DMS53 (cell line): ENCODE measurements at places on chromosomes 16 and 17.

DNA sequence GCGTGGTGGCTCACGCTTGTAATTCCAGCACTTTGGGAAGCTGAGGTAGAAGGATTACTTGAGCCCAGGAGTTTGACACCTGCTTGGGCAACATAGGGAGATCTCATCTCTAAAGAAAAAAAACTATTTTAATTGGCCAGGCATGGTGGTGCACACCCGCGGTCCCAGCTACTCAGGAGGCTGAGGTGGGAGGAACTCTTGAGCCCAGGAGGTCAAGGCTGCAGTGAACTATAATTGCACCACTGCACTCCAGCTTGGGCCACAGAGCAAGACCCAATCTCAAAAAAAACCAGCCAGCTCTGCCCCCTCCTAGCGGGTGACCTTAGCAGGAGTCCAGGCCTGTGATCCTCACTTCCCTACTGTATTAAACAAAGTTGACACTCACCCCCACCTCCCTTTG is 5.9 kb upstream of the HS3ST6 start:
- no peak for DNase-seq

GRCh38 chr16:4698321-4699045 is 5.1 kb downstream of the NUDT16L1 start:
- DNase-seq, result no peak

DNA sequence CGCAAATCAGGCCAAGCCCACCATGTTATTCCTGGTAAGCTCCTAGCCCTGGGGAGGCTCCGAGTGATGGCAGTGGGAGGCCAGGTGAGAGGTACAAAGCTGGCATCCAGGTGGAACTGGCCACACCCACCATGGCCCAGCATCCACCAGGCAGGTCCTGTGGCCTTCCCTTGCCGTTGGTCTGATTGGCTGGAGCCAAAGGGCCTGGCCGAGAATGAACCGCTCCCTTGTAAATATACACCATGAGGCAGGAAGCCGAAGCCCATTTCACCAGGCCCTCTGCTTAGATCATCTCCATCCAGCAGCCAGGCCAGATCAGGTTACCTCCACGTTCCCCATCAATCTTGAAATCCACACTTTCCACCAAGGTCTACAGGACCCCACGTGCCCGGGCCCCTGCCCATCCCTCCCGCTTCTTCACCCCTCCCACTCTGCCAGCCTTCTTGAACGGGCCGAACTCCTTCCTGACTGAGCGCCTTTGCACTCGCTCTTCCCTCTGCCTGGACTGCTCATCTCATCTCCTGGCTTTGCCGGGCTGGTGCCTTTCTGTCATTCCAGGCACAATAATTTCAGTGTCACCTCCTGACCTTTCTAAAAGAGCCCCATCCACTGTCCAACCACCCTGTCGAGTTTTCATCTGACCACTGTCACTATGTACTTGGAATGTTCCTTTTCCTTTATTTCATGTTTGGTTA is 5.8 kb downstream of the SOCS1 start:
- DNase-seq, result peak; percentile 21

- no peak for DNase-seq
These were observed 321.9 kb upstream of the PMFBP1 start for GRCh38 chr16:72493716-72494415.

DNA sequence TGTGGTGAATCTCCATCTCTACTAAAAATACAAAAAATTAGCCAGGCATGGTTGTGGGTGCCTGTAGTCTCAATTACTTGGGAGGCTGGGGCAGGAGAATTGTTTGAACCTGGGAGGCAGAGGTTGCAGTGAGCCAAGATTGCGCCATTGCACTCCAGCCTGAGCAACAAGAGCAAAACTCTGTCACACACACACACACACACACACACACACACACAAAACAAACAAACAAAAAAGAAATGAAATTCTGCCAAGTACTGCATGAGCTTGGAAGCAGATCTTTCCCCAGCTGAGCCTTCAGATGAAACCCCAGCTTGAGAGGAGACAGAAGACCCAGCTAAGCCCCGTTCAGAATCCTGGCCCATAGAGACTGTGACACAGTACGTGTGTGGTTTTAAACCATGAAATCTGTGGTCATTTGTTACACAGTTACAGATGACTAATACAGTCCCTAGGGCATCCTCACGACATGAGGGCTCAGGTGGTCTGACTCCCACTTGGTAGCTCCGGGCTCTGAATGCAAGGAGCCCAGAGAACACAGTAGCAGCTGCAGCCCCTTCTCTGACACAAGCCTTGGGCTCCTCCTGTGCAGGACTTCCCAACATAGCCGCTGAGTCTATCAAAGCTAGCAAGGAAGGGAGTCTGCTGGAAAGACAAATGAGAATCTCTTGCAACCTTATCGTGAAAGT is 132.8 kb downstream of the SEC14L1 start:
- DNase-seq, result no peak

DNA sequence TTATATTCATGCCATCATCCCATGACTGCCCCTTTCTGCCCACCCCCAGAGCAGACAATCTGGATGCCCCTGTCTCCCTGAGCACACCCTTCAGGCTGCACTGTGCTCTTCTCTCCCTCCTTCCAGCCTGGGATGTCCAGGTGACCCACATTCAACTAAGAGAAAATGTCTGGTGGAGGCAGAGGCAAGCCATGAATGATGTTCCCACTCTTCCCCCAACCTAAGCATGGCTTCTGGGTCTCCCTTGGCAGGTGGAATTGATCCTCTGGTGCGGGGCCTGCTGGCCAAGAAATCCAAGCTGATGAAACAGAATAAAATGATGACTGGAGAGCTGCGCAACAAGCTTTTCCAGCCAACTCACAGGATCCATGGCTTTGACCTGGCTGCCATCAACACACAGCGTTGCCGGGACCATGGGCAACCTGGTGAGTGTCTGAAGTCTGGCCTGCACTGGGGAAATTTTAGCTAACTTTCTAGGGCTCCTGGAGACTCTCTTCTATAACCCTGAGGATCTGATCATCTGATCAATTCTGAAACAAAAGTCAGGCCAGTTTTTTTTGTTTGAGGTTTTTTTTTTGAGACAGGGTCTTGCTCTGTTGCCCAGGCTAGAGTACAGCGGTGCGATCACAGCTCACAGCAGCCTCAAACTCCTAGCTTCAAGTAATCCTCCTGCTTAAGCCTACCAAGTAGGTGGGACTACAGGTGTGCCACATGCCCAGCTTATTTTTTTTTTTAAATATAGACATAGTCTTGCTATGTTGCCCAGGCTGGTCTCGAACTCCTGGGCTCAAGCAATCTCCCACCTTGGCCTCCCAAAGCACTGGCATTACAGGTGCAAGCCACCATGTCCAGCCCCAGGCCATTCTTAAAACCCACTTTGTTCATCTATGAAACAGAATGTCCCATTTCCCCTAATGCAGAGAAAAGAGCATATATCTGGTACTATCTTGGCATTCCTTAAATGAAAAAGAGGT is 14.5 kb downstream of the MPO start:
- no peak for DNase-seq

DNA sequence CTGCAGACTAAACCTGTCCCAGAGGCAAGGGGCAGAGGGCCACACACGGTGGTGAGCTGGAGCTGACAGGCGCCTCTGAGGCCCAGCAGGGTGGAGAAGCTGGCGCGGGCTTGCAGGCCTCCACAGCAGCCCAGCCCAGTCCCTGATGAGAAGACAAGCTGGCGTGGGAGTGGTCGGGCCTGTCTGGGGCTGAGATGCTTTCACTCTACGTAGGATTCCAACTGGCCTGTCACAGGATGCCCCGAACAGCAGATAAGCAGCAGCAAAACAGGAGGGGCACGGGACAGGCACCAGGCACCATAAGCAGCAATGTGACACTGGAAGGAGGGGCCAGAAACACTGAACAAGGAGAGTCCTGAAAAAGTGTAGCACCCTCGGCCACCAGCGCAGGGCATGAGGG is 40.1 kb downstream of the PEMT start:
- no peak for DNase-seq

- DNase-seq, result no peak
These were observed 17.9 kb downstream of the CCDC102A start for GRCh38 chr16:57518520-57518919.
